ENCODE measurements at places on chromosomes 2 and 18. TPM values are rescaled to one million over a fixed set of nuclear protein-coding genes. Genes with fewer than 3 reads are reported as not detected.

DNA sequence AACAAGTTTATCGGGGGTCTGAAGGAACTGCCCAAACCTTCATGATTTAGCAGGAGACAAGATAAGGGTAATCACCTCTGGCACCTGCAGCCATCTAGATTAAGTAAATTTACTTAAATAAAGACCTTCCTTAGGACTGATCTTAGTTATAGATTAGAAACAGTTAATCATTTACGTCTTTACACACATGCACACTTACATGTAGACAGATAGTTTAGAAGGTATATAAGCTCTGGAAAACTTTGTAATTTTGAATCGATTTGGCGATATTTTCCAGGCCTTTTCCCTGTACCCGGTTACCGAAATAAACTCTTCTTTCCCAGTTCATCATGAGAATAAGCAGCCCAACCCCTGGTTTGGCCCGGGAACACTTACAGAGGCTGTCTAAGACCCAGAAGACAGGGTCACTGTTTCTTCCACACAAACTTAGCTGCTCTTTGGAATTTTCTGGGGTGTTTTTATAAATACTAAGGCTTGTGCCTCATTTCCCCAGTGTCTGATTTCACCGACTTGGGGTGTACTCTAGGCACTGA lies 560 bp upstream of the SKA1 start:
- DNase-seq = no peak

DNA sequence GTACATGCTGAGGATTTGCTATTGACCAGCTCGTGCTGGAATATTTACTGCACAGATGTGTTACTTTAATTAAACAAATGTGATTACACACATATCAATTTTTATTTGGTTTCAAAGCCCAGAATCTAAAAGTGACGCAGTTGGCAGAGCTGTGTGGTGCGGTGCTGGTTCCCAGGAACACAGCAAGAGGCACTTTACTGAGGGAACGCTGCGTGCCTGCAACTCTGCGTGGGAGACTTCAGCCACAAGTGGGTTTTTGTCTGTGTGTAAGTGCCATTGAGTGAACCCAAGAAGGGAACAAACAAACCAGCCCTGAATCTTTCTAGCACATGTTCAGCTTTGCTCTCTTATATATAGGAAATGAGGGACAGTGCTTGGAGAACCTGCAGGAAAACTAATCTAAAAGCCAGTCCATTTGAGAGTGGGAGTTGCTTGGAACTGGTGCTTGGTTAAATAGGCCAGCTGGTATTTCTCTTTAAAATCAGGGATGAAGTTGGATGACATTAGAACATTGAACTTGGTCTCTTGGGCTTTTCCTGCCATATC lies 196.6 kb upstream of the CELF4 start:
- DNase-seq = no peak

GRCh38 chr2:105675841-105676240 lies 68.9 kb upstream of the NCK2 start:
- no peak for DNase-seq

The C2orf81 gene
- total RNA-seq = 12.9 TPM

The PFN4 gene
- total RNA-seq = 0.35 TPM

DNA sequence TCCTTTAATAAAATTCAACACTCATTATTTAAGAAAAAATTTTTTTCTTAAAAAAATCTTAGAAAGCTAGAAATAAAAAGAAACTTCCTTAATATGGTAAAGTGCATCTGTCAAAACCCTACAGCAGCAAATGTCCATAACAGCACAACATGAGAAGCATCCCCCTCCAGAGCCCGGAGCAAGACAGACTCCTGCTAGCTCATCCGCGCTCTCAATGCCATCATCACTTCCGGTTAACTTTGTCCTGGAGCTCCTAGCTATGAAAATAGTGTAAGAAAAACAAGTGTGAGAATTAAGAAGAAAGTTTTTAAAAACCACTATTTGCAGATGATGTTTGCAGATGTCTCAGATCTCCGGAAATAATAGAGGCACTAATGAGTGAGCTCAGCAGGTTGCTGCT lies 103.1 kb downstream of the TEX51 start:
- no peak for DNase-seq

The ZDBF2 gene
- total RNA-seq = 8.7 TPM

The VSNL1 gene
- 0.23 TPM for total RNA-seq

The IL1A gene
- total RNA-seq = 0.66 TPM

All from mucosa of gallbladder (tissue), 1 donor.